ENCODE measurements at places on chromosomes 12 and 14.

DNA sequence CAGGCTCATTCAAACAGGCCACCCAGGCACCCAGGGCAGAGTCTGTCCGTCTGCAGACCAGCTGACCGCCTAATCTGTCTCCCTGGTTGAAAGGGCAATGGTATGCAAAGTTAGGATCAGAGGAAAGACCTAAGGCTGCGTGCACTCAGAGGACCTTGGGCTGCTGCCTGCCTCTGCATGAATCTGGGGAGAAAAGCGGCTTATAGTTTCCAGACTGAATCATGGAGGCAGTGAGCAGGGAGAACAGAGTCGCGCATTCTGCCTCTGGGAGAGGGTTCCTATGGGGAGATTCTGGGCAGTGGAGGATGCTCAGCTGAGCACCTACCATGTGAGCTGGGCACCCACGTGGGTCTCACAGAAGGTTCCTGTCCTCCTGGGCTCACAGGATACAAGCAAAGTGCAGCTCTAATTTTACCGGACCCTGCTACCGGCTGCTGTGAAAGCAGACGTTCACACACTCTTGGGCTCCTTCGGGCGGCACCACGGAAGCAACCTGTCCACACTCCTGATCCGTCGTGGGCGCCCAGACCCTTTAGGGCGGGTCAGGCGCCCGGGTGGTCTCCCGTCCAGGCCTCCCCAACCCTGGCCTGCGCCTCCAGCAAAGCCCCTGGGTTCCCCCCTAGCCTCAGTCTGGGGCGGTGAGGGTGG, 772 bp downstream of the SCARB1 start:
- no peak for DNase-seq

DNA sequence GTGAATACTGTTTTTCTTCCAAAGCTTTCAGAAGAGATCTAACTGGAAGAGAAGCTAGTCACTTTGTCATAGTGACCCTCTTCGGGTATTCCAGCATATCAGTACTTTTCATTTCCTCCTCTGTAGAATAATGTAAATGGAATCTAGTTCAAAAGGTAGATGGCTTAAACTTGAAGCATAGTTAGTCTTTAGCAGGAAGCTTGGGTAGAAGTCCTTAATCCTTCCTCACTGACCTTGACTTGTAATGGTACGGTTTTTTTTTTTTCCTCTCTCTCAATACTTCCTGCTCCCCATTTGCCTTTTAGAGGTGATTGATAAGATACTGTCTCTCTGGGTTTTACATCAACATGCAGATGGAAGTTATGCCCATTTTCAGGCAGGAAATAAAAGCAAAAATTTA, 1.7 kb downstream of the FBXO34 start:
- DNase-seq, result no peak

DNA sequence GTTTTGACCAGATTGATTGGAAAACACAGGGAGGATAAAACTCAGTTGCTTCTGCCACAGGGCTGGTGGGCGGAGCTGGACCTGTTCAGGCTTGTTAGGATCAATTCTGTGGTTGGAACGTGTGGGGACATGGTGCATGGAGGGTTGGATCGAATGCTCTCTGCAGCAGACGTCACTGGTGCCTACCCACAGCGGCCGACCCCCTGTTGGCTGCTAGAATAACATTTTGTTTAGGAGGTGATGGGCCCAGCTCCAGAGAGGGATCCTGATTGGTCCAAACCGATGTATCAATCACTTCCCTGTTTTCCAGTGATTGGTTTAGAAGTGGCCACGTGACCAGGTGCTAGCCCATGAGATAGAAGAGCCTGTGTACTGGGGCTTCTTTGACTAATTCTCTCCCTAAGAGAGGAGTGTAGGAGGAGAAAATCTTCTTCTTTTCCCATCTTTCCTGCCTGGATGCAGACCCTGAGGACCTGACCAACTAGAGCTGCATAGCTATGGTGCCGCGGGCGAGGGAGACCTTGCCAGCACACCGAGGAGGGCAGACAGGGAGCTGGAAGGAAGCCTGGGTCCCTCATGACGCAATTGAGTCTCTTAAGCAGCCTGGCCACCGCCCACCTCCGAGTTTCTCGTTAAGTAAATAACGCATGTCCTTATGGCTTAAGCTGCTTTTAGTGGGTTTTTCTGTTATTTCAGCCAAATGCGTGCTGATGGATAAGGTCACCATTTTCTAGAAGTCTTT, 163.5 kb downstream of the AACS start:
- no peak for DNase-seq

GRCh38 chr12:115374480-115375185, 690.7 kb upstream of the TBX3 start:
- DNase-seq, result no peak

GRCh38 chr12:25689996-25690501, 137.0 kb upstream of the LMNTD1 start:
- no peak for DNase-seq

All from naive thymus-derived CD8-positive, alpha-beta T cell (primary cell).